Activated CD8-positive, alpha-beta memory T cell treated with anti-CD3 and anti-CD28 coated beads for 1 hour (primary cell): ENCODE measurements at places on chromosomes 7 and 10.

GRCh38 chr10:24650669-24651391, 72.9 kb downstream of the ARHGAP21 start:
- DNase-seq: no peak

DNA sequence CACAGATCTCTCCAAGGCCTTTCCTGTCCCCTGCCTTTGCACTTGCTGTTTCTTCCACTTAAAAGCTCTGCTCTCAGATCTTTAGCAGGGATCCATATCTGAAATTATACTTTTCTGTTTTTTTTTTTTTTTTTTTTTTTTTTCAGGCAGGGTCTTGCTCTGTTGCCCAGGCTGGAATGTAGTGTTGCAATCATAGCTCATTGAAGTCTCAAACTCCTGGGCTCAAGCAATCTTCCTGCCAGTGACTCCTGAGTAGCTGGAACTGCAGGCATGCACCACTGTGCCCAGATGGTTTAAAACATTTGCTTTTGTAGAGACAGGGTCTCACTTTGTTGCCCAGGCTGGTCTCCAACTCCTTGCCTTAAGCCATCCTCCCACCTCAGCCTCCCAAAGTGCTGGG, 5.0 kb upstream of the TSPAN15 start:
- DNase-seq: no peak

- no peak for DNase-seq
These were observed 32.2 kb upstream of the CUBN start for GRCh38 chr10:17161775-17162174.

GRCh38 chr7:141906285-141906684, 9.9 kb upstream of the OR9A4 start:
- DNase-seq: no peak

GRCh38 chr7:36611703-36612102, 112.6 kb downstream of the AOAH start:
- DNase-seq: no peak

DNA sequence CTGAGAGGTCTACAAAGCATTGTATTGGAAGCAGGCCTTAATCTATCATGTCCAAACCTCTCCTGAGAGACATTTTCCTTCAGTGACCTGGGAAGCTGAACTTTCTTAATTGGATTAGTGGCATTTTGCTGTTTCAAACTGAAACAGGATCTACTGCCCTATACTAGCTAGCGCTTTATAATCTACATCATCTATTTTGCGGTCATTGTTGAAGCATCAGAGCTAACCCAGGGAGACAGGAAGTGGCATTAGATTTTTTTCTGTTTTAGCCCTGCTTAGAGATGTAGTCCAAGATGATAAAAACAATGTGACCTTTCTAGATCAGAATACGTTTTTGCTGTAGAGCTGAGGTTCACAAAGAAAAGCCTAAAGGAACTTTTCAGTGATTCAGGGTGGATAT, 147.4 kb upstream of the AGR3 start:
- DNase-seq: no peak

GRCh38 chr10:51900180-51900579, 200.8 kb upstream of the CSTF2T start:
- no peak for DNase-seq

GRCh38 chr10:71773221-71773971, at the start of gene VSIR:
VSIR (minus strand) TSS chr10:71773520; CDS start chr10:71773439, 81 bp downstream.
- DNase-seq: peak; percentile 74

- no peak for DNase-seq
These were observed 70.6 kb upstream of the MET start for GRCh38 chr7:116601426-116601825.

DNA sequence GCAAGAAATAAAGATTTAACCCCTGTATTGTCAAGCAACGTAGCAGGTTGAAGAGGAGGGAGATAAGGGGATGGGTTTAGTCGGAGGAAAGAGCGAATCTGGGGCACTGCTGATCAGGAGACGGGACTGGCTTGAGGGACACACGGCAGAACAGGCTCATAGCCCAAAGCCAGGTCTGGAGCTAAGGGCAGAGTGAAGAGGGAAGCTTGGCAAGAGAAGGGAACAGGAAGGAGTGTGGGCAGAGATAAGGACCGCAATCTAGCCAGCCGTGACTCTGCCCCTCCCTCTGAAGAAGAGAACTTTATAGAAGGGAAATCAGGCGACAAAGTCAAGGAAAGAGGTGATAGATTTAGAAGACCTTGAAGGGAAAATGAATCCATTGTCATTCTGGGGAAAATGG, 67.6 kb downstream of the CAV1 start:
- DNase-seq: no peak
